Myocyte (in vitro differentiated cells): ENCODE measurements at places on chromosomes 3 and 15.
A peak's percentile ranks its signal among the peaks of the same experiment; 100 is the strongest.

GRCh38 chr3:192953926-192954325, 36.3 kb upstream of the MB21D2 start:
- no peak for DNase-seq

- peak; percentile 56 for DNase-seq
Measured at GRCh38 chr3:156818890-156819289, 7.3 kb upstream of the LEKR1 start.

DNA sequence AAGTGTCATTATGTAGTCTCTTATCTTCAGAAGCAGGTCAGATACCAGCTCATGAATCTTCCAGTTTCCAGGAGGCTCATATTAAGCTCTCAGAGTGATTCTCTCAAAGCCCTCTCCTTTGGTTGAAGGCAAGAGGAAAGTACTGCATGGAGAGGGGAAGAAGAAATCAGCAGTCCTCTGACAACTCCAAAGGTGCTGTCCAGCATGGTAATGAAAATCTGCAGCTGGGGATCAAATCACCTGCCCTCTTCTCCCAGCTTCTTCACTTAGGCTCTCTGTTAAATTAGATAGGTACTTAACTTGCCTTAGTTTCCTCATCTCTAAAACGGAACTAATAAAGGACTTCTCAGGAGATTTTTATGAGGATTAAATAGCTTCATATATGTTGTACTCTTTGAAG, 738.8 kb upstream of the GOLIM4 start:
- DNase-seq: no peak

DNA sequence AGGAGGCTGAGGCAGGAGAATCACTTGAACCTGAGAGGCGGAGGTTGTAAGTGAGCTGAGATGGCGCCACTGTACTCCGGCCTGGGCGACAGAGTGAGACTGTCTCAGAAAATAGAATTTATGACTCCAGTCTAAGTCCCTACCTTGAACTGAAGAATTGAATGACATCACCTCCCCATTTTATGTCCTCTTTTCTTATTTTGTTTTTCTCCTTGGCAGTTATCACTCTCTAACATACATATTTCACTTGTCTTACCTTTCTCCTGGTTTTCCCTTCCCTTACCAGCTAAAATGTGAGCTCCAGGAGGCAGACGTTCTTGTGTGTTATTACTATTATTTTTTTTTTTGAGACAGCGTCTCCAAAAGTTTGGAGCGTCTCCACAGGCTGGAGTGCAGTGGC, 7.6 kb downstream of the TATDN2 start:
- DNase-seq: no peak

- DNase-seq: no peak
Measured at GRCh38 chr3:177441813-177442646, 244.7 kb upstream of the TBL1XR1 start.

GRCh38 chr3:94183551-94183950, 120.7 kb downstream of the NSUN3 start:
- no peak for DNase-seq

DNA sequence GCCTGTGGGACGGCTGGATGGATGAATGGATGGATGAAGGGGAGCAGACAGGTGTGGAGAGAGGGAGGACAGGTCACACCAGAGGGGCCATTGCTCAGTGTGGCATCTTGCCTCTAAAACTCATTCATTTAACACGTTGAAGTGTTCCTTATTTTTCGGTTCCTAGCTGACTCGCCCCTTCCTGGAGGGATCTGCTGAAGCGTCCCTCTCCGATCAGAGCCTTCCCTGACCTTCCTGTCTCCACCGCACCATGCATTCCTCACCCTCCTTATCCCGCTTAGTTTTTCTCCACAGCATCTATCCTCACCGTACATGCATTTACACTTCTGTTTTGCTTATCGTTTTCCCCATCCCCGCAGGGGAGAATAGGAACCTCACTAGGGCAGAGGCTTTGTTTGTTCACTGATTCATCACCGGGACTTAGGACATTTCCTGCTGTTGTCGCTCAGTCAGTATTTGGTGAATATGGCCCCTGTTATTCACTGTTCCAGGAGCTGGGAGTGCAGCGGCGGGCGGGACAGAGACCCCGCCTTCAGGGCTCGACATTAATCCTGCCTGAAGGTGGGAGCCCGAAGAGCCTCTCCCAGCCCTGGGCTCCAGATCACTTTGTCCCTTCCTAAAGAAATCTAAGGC, 32.0 kb downstream of the FOXL2 start:
- no peak for DNase-seq

- no peak for DNase-seq
Measured at GRCh38 chr3:180570238-180570637, 31.7 kb upstream of the TTC14 start.

DNA sequence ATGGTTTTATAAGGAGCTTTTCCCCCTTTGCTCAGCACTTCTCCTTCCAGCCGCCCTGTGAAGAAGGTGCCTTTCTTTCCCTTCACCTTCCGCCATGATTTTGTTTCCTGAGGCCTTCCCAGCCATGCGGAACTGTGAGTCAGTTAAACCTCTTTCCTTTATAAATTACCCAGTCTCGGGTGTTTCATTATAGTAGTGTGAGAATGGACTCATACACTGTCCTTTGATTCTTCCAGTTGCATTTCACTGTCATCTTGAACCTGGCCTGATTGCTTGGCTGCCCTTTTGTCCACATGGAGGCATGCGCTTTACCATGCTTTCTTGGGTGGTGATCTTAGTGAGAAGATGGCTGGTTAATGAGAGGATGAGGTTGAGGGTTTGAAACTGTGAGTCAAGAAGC, 23.2 kb downstream of the USP13 start:
- DNase-seq: no peak

- no peak for DNase-seq
Measured at GRCh38 chr3:150384296-150385212, 23.5 kb upstream of the TSC22D2 start.

DNA sequence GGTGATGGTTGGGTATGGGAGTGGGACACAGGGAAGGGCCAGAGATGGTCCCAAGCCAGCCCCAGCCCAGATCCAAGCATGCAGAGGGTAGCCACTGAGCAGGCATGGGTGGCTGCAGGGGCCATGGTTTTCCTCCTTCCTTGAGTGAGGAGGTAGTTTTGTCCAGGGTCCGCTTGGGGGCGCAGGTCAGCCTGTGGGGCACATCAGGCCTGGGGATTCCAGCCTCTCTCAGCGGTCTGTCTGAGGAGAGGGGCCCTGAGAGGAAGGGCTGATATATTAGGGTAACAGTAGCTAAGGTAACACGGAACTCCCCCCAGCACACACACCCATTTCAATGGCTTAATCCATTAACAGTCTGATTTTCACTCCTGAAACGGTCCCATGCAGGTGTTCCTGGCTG, 22.7 kb upstream of the LCTL start:
- DNase-seq: no peak

DNA sequence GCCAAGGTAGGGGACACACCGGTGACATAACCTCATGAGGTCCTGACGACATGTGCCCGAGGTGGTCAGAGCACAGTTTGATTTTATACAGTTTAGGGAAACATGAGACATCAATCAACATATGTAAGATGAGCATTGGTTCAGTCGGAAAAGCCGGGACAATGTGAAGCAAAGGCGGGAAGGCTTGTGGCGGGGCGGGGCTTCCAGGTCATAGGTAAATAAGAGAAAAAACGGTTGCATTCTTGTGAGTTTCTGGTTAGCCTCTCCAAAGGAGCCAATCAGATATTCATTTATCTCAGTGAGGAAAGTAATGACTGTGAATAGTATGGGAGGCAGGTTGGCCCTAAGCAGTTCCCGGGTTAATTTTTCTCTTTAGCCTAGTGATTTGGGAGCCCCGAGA, 271.7 kb upstream of the ATP10A start:
- no peak for DNase-seq

- DNase-seq: no peak
Measured at GRCh38 chr15:74782259-74783071, 585 bp downstream of the CSK start.

DNA sequence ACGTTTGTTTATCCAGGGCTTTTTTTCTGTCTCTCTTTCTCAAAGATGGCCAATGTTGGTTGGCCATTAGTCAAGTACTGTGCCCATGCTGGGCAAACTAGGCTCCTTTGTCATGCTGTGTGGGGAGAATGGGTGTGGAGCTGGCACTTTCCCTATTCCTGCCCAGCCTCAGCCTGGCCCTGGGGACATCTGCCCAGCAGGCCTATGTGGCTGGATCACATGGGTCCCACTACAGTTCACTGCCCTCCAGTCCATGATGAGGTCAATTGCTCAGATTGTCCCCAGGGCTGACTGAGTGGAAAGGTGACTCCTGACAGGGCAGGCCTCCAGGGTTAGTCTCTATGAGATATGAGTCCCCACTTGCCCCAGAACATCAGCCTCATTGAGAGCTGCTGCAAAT, 54.4 kb upstream of the HERC1 start:
- DNase-seq: peak; percentile 86

DNA sequence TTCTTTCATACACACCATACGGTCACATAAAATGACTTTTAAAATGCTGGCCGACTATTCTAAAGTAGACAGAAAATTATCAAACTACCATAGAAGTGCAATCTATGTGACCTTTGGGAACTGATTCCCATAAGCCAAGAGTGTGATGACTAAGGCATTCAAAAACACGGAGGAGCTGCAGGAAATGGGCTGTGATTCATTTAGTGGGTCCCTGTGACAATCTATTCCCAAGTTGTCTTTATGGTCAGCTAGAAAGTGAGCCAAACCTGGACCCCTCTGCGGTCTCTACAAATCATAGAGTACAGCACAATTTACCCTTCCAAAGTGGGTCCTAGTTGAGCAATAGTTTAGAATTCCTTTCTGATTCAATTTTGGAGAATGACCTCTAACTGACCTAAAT, 251.5 kb upstream of the CBLB start:
- no peak for DNase-seq

GRCh38 chr15:45118996-45119395, 4.9 kb downstream of the DUOXA2 start:
- DNase-seq: no peak

- peak; percentile 41 for DNase-seq
Measured at GRCh38 chr3:185332026-185332735, 30.8 kb upstream of the MAP3K13 start.

DNA sequence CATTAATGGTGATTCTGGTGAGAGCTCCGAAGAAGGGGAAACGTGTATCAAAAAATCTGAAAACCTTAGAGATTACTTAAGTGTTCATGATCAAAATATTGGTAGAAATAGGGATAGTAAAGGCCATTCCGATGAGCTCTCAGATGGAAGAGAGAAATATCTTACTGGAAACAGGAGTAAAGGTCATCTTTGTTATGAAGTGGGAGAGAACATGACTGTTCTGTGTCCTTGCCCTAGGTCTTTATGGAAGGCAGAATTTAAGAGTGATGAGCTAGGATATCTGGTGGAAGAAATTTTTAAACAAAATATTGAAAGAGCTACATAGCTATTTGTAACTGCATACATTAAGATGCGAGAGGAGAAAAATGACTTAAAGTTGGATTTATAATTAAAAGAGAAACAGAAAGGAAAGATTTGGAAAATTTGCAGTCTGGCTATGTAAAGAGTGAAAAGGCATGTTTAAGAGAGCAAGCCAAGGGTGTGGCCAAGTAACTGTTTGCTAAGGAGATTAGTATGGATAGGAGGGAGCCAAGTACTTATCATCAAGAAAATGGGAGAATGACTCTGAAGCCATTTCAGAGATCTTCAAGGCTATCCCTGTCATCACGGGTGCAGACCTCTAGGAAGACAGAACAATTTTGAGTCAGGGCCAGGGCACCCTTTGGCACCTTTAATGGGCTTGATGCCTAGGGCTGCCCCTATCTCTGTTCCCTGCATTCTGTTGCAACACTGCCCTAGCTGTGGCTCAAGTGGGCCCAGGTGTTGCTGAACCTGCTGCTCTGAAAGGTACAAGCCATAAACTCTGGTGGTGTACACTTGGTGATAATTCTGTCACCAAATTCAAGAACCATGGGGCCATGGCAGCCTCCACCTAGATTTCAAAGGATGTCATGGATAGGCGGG, 27.3 kb downstream of the SLMAP start:
- DNase-seq: no peak

DNA sequence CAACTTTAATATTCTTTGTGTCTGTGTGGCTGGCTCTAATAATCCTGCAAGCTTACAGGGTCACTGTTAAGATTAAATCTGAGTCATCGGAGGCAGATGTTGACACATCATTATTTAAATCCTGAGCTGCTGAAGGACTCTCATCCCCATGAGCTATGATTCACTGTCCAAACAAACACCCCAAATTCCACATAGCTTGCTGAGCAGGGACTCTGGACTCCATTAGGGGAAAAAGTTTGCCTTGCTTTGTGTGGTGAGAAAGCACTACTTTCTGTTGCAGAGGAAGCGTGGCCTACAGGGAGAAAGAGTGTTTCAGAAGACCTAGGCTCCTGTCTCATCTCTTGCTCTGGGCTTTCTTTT, 213.7 kb downstream of the PDCD6IP start:
- peak; percentile 81 for DNase-seq

- no peak for DNase-seq
Measured at GRCh38 chr3:100833483-100833882, 124.2 kb downstream of the TFG start.

DNA sequence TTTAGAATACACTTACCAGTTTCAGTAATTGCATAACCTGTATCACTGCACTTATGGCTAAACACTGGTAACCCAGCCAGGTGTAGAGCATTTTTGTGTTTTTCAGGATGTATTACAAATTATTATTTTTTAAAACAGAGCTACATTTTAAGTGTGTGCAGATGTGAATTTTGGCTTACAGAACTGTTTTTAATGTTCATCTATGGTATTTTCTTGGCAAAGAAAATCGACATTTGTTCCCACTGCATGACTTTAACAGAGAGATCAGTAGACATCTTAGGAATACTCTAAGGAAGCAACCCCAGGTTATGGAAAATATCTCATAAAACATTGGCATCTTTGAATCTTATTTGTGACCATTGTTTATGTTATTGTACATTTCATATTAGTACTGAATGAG, 73.3 kb downstream of the ATP13A4 start:
- DNase-seq: no peak

GRCh38 chr3:61315871-61316270, 64.6 kb upstream of the FHIT start:
- peak; percentile 13 for DNase-seq

GRCh38 chr3:64911138-64911537, 223.3 kb upstream of the ADAMTS9 start:
- DNase-seq: no peak

GRCh38 chr3:181839916-181840297, 128.2 kb downstream of the SOX2 start:
- no peak for DNase-seq

DNA sequence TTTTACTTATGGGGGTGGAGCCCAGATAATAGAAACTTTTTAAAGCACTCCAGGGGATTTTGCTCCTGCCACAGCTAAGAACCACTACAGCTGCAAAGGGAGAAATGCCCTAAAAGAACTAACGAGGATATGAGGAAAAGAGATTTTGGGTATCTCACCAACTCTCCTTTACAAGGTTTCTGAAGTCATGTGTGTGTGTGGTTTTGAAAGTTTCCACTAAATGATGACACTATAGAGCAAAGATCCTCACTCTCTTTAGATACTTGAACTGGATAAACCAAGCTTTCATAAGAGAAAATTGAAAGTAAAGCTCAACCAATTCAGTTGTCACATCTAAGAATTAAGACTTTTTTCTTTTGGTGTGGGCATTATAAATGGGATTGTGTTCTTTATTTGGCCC, 455.3 kb upstream of the ALCAM start:
- DNase-seq: no peak

- no peak for DNase-seq
Measured at GRCh38 chr3:197007953-197008352, 21.7 kb downstream of the MELTF start.
